ENCODE measurements at places on chromosomes 1 and 21.

GRCh38 chr1:154938604-154939399 is 2.3 kb upstream of the PMVK start:
- no peak for DNase-seq

GRCh38 chr1:64745986-64746940 is 1.4 kb downstream of the RAVER2 start:
- DNase-seq: no peak

- no peak for DNase-seq
Measured at GRCh38 chr1:65255035-65255655, 54.2 kb upstream of the DNAJC6 start.

- no peak for DNase-seq
Measured at GRCh38 chr1:232877365-232878028, 72.3 kb downstream of the MAP10 start.

DNA sequence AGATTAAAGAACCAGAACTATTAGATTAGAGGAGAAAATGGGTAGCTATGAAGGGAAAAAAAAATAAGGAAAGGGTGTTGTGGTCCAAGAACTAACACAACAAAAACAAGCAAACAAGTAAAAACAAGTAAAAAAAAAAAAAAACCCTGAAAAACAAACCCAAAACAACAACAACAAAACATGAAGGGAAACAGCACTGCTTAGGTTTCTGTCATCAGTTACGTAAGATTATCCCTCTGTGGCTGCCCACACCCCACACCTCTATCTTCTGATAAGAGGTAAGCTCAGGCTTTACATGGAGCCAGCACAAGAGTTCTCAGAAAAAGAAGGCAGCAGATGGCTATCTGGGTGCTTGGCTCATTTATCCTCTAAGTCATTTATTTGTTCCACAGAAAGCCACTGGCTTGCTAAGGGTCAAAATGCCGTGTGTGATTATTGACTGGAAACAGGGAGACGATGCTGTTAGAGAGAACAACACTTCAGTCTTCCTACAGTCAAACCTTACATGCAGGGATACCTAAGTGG is 57.5 kb downstream of the KIAA0319L start:
- DNase-seq: no peak

GRCh38 chr1:194102607-194103006 is 916.2 kb upstream of the B3GALT2 start:
- DNase-seq: no peak

DNA sequence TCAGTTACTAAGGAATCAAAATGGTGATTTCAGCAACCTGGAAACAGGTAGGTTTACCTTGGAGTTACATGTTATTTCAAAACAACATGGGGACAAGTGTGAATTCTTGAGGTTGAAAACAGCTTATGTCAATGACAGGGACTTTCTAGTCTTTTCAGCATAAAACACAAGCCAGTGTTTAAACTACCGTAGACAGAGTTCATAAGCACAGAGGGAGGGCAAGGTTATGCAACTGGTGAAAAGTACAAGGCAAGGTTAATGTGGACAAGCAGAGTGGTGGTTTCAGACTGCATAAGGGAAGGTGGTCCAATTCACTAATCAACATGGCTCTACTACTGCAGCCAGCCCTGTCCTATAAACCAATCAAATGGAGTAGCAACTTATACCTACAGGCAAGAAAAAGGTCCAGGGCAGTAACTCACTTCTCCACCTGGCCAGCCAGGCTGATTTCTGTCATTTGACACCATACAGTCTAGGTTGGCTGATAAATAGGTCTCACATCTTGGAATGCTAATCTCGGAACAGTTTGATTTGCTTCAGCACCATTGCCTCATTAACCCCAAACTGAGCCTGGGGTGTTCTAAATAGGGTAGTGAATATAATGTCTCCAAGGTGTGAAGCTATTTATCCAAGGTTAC is 250.3 kb upstream of the PROX1 start:
- no peak for DNase-seq

- DNase-seq: no peak
Measured at GRCh38 chr1:51266791-51267190, 30.7 kb downstream of the RNF11 start.

DNA sequence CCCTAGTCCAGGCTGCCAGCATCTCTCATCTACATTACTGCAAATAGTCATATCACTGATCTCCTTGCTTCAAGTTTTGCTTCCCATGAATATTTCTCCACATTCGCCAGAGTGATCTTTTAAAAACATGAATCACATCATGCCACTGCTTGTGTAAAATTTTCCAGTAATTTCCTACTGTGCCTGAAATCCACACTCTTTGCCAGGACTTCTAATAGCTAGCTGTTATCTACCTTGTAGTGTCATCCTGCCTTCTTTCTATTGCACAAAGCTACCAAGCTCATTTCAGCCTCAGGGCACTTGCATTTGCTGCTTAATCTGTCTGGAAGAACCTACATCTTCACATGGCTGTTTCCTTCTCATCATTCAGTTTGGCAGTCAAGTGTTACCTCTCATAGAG is 33.9 kb upstream of the ZNF362 start:
- no peak for DNase-seq

- no peak for DNase-seq
Measured at GRCh38 chr1:209802117-209802779, 3.7 kb downstream of the IRF6 start.

DNA sequence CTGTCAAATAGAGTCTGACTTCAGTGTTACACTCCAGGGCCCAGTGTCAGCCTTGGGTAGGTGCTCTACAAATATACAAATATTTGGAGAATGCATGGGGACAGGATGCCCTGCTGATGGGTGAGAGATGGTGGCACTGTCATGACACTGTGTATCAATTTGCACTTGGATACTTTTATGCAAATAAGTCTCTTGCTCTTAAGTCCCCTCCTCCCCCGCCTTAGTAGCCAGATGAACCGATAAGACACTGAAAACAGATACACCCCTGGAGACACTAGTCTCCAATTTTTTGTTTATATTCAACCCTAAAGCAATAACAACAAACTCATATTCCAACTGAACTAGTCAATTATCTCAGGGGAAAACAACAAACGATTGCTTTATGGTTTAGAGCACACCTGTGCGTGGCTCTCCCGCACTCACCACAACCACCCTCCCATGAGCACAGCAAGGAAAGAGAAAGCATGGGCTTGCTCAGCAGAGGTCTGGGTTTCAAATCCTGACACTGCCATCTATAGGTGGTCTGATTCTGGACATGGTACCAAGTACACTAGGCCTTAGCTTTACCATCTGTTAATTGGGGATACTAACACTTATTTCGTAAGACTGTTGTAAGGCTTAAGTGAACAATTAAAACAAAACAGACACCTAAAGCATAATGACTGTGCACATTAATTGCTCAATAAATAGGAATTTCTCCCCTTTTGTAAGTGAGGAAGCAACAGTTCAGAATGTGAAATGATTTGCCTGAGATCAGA is 50.3 kb downstream of the HIVEP3 start:
- no peak for DNase-seq

GRCh38 chr1:161153176-161153575 is 602 bp upstream of the UFC1 start:
- no peak for DNase-seq

DNA sequence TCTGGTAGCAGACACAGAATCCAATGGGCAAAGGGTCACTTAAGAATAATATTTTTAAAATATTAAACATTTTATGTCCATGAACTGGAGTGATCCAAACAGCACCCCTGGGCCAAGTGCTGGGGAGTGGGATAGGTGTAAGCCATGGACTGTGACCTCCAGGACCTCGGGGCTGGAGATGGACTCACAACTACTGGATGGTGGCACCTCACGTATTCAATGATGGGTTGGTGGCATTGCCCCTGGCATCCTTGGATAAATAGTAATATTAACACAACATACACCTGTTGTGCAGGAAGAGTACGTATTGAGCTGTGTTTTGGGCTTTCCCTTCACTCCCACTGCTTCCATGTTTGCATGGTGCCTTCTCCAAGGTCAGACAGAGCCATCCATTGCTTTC is 39.3 kb upstream of the TENT5C start:
- no peak for DNase-seq

DNA sequence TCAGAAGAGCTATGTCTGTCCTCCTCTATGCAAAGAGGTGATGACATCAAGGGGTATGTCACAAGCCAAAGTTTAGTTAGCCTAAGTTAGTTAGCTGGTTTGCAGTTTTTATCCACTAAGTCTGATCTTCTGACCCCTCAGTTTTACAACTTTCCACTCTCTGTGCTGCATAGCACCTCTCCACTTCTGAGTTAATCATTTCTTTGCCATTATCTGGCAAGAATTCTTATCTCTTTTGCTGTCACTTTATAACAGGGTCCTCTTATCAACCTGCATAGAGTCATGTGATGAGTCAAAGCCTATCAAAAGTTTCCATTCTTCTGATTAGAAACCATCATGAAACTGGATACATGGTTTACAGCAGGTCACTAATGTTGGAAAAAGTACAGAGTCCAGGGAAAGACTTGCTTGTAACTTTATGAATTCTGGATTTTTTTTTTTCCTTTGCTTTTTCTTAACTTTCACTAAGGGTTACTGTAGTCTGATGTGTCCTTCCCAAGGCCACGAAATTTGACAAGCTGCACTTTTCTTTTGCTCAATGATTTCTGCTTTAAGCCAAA is at the start of gene NR5A2:
TSS of gene NR5A2 (plus strand) at position 447 of the 560 bp plus-strand sequence. CDS start 138 bp downstream, outside the sequence.
- no peak for DNase-seq
